ENCODE measurements at places on chromosomes 1 and 21.

DNA sequence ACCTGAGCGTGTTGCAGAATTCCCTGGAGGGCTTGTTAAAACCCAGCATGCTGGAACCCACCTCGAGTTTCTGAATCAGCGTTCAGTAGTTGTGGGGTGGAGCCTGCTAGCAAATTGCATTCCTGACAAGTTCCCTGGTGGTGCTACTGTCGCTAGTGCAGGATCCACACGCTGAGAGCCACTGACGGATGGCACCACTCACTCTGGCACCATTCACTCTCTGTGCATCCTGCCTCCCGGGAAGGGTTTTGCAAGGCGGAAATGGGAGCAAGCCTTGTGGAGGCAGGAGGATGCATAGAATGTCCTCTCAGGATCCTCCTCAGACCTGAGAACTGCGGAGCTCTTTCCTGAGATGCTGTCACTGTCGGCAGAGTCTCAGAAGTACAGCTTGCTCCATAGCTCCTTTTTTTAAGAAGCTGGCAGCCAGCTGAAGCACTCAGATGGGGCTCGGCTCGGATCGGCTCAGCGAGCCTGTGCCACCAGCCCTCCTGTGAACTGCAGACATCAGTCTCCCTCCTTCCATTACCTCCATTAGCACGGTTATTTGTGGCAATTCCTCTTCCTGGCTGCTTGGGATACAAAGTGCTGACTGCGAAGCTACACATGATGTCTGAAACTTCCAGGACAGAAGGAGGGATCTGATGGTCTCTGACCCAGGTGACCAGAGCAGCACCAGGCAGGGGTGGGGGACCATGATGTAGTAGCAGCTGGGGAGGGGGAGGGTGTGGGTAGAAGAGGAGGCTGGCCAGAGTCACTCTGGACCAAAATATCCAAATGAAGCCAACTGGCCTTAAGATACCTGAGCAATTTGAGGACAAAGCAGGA, 89.6 kb downstream of the C1orf94 start:
- peak; percentile 42 for DNase-seq

DNA sequence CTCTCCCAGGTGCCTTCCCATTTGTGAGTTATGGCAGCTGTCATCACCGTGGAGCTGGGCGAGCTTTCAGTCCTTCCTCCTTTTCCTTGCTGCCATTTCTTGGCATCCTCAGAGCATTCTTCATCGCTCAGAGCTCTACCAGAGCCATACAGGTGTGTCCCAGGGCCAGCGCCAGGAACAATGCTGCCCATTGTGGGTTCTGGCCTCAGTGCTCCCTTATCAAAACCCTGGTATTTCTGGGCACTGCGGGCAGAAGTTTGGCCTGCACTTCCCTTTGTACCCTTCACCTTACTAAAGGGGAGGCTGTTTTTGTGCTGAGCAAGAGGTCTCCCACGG, 28.5 kb downstream of the RASSF5 start:
- DNase-seq, result no peak

GRCh38 chr1:203590603-203591002, 36.0 kb upstream of the ATP2B4 start:
- no peak for DNase-seq

- DNase-seq, result no peak
Observed at GRCh38 chr21:46301759-46302158, 15.6 kb downstream of the YBEY start.

GRCh38 chr1:3183411-3183810, 114.4 kb downstream of the PRDM16 start:
- no peak for DNase-seq

GRCh38 chr1:153306303-153307220, 6.2 kb downstream of the PGLYRP3 start:
- no peak for DNase-seq

DNA sequence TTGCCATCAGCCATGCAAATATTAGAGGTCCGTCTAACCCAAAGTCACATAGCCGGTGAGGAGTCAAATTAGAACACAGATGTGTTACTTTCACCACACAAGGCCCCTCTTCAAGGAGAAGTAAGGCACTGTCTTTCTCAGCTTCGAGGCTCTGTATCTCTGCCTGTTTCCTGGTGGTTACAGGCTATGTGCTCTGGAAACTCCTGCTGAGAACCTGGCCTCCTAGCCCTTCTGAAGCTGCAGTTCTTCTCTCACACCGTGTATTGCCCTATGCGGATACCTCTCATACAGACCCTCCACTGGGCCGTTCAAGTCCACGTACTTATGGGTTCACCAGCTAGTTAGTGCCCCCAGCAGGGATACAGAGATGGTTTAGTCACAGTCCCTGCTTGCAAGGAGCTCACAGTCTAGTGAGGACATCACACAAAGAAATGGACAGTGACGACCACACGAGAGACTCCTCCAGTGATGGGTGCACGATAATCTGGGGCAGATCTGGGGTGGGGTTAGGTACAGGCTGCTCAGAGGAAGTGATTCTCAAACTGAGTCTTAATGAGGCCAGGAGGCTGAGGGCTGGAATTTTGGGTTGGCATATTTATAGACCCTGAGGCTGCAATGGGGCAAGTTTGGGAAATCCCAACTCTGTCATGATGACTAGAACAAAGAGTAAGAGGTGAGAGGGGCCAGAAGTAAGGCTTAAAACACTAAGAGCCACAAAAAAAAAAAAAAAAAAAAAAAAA, 22.8 kb upstream of the ELOA start:
- no peak for DNase-seq

GRCh38 chr21:31497914-31498313, 153.9 kb upstream of the TIAM1 start:
- no peak for DNase-seq

All from H9 (cell line).